ENCODE measurements at places on chromosomes 4 and X.

DNA sequence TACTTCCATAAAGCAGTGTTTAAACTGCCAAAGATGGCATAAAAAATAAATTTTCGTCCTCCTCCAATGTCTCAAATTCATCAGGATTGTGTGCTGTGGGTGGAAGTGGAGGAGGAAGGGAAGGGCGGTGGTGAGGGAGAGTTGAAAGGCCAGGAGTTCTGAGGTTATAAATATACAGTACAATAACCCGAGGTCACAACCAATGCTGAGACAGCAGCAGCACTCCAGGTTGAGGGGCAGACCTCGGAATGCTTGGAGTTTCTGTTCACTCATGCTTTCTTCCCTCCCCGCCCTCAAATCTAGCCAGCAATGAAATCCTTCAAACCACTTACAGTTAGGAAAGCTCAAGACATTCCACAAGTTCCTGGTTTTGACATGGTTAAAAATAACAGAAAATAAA is 134.0 kb upstream of the SMAD1 start:
- no peak for DNase-seq

- no peak for DNase-seq
These were observed 43.6 kb downstream of the STARD8 start for GRCh38 chrX:68690936-68691501.

GRCh38 chr4:41346306-41347061 is 89.8 kb downstream of the UCHL1 start:
- DNase-seq: no peak

DNA sequence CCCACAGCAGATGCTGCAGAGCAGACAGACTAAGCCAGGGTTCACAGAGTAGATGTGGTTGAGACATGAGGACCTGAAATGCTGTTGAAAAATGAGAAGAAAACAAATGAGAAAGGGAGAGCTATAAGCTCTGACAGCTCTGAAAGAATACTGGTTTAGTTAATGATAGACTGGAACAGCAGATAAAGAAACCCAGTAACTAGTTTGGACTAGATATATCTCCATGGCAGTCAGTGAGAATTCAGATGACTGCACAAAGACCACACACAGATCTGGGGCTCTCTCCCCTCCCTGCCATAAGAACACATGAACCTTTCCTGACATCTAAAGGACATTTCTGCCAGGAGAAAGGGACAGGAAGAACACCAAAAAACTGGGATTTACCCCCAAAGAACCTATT is 8.2 kb downstream of the NAA11 start:
- no peak for DNase-seq

DNA sequence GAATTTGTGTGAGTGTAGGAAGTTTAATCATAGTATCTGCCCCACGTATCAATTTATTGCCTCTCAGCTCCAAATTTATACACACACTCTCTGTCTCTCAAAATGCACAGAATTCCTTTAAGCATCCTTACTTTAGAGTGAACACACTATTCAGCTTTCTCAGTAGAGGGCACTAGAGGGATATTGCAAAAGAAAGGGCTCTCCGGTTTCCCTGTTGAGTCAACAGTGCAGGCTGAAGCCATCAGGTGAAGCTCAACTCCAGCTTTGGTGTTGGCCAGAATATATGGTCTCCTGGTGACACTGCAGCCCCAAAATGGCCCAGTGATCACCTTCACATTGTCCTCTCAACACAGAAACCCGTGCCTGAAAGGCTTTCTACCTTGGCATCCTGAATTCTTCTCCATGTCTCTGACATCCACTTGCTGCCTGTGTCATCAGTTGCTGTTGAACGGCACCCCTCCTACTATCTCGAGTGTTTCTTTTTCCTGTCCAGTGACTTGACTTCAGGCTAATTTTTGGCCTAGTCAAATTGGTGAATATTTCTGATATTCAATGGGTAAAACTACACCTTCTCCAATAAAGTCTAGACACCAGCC is 670.5 kb downstream of the GABRG1 start:
- no peak for DNase-seq

DNA sequence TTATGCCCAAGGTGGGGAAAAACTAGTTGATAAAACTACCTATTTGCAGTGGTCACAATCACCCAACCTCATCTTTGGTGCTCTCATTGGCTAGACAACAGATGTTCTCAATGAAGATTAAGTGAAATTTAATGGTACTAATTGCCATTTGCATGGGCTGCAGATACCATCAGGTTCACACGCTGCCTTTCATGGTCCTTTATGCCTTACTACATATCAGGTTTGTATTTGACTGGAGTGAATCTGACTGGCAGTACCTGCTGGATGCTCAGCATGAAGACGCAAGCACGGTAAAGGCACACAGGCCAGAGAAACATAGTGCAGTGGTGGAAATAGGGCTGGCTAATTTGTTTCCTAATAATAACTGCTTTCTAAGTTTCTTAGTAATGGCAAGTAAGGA is 48.3 kb downstream of the DCX start:
- no peak for DNase-seq

- no peak for DNase-seq
These were observed 418.9 kb upstream of the CPEB2 start for GRCh38 chr4:14583331-14583730.

GRCh38 chrX:47941423-47941822 is 62.4 kb downstream of the ZNF182 start:
- DNase-seq: no peak

DNA sequence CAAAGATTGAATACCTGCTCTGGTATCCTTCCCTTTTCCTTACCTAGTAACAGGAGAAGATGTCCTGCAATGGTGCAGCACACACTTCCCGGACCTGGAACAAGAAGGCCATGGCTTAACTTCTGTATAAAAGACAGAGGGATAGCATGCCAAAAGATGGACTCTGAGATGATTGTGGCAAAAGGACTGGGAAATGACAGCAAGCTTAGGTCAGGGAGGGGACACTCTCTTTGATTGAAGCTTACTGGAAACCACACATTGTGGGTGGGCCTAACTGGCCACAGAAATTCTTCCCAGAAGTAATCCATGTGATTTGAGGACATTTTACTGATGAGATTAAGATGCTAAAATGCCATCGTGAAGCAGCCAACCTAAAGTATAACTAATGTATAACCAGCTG is 71.0 kb upstream of the OTUD4 start:
- no peak for DNase-seq

DNA sequence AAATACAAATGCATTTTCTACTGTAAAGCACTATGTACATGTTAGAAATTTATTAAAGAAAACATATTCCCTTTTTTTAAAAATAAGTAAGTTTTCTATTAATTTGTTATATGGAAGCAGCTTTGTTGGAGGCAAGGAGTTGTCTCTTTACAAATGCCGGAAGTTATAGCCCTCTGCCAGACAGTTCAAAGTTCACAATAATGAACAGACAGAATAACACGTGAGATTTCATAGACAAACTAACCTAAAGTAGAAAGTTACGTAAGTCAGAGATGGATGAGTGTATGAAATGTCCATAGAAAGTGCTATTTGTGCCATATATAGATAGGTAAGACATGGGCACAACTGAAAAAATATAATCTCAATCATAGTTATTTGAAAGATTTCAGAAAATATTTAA is 43.9 kb upstream of the NEIL3 start:
- DNase-seq: no peak

- DNase-seq: no peak
These were observed 126.5 kb downstream of the GASK1B start for GRCh38 chr4:158046345-158046744.

- no peak for DNase-seq
These were observed 81.7 kb downstream of the SNCA start for GRCh38 chr4:89755220-89755619.

- DNase-seq: no peak
These were observed 93.6 kb downstream of the LNX1 start for GRCh38 chr4:53497487-53498244.

GRCh38 chr4:70687392-70687791 is 940 bp upstream of the UTP3 start:
- DNase-seq: no peak

DNA sequence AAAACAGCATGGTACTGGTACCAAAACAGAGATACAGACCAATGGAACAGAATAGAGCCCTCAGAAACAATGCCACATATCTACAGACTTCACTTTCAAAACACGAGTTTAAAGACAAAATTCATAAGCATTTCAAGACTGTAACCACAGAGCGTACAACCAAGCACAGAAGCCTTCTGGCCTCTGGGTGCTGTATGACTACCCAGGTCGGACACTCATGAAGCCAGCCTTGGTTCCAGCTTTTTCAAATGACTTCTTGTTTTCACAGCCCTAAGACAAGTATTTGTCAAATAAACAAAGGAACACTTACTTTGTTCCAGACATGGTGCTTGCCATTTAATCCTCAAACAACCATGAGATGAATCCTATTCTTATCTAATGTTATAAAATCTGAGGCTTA is 536.1 kb upstream of the NR3C2 start:
- DNase-seq: no peak

DNA sequence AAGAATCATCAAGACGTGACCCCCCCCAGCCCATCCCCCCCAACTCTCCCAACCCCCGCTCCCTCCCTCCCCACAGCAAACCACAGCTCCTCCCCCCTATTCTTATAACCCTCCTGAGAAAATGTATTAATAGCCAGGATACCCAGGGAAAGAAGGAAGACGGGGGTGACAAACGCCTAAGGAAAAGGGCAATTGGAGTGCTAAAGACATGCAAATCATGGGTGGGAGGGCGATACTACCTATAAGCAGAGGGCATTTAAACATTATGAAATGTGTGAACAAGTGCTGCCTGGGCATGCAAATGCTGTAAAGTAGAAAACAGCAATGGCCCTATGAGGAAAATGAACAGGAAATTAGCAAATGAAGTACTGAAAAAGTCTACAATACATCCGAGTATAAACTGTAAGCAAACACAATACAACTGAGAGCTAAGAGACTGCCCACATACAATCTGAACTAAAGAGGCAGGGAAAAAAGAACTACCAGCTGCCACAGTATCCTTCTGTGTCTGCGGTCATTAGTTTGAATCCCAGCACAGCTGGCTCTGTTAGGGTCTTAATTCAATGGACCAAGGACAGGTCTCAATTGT is 2.4 kb downstream of the CXXC4 start:
- peak; percentile 62 for DNase-seq

DNA sequence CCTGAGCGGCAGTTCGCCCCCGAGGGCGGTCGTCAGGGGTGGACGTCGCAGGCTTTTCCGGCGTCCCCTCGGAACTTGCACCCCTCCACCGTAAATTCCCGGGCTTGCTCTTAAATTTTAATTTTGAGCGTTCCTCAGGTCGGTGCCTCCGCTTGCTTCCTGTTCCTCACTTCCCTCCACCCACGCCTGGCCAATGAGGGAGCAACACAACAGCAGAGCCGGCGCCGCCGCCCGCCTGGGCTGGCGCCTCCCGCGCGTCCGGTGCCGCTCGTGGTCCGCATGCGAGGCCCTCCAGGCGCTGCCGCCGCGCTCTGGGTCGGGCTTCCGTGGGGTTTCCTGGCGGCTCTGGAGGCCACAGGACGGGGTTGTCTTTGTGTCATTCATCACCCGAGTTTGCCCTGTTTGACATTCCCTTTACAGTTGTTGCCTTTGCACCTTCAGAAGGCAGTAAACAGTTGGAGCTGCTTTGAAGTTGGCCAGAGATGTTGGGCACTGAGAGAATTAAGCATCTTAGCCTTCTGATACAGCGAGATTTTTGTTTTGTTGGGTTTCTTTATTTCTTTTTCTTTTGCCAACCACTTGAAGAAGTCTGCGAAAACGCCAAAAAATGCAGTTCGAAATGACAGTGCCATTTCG is 692 bp downstream of the SPCS3 start:
- DNase-seq: peak; percentile 28

DNA sequence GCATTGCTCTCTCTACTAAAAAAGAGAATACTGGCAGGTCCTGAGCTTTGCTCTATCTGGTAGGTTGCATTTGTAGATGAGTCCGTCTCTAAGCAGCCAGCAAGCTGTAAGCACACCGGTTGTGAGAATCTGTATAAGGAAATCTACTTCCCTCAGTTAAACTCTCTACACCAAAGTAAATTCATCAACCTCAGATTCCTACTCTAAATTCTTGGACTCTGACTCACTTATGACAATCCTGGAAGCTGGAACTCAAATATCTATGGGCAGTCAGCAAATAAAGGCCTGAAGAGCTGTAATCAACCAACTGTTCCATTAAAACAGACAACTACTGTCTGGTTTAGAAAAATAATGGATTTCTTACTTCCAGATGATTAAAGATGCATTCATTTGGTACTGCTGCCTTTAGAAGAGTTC is 37.9 kb downstream of the FAT1 start:
- no peak for DNase-seq

DNA sequence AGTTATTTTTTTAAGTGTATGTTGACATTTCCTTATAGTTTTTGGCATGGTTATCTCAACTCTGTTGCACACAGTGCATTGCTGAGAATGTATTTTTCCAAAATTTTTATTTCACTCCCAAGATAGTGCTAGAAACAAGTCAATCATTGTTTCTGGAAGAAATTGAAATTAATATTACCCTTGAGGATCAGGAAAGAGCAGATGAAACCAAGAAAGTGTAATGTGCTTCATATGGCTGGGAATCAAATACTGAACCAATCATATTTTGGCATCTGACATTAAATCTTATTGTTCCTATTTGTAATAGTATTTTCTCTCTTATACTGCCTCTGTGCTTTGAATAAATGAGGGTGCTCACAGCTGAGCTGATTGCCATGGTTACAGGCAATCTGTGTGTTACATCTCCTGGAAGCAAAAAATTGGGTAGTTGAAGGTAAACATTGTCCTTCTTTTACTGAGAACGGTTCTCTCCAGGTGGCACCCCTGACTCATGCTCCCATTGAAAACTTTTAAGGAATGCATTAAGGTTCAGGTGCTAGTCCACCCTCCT is 358.2 kb upstream of the NR3C2 start:
- no peak for DNase-seq

GRCh38 chrX:130413415-130413814 is 11.6 kb downstream of the RBMX2 start:
- DNase-seq: no peak

- DNase-seq: no peak
These were observed 20.3 kb downstream of the HUWE1 start for GRCh38 chrX:53666171-53666570.

GRCh38 chr4:7634661-7635251 is 200.0 kb upstream of the PSAPL1 start:
- DNase-seq: no peak

DNA sequence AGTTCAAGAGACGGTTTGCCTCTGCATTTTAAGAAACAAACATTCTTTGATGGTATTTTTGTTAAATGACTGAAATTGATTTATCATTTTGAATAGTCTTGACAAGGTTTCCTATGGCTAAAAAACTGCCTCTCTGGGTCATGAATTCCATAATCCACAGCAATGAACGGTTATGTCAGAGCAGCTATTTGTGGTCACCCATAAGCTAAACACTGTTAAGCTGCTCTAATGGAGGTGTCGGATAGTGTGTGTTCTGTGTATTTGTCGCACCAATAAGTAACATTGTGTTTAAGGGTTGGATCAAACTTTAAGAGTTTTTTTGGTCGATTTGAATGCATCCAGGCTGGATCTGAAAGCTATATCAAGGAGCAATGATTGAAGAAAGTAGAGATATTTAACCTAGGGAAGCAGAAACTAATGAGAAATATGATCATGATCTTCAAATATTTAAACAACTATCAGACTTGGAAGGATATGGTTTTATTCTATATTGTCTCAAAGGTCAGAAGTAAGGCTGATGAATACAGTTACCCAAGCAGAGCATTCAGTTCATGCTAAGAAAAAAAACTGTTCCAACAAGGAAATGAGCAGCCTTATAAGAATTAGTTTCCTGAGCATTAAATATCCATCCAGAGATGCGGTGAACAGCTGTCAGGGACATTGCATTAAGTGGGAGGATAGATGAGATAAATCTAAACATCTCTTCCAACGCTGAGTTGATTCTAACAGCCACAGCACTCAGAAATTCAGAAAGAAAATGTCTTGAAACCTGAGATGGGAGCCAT is 232.3 kb upstream of the RPS6KA3 start:
- no peak for DNase-seq
